Fibroblast of skin of right quadriceps (primary cell): ENCODE measurements at places on chromosomes 7 and 10.
A peak's percentile ranks its signal among the peaks of the same experiment; 100 is the strongest.

DNA sequence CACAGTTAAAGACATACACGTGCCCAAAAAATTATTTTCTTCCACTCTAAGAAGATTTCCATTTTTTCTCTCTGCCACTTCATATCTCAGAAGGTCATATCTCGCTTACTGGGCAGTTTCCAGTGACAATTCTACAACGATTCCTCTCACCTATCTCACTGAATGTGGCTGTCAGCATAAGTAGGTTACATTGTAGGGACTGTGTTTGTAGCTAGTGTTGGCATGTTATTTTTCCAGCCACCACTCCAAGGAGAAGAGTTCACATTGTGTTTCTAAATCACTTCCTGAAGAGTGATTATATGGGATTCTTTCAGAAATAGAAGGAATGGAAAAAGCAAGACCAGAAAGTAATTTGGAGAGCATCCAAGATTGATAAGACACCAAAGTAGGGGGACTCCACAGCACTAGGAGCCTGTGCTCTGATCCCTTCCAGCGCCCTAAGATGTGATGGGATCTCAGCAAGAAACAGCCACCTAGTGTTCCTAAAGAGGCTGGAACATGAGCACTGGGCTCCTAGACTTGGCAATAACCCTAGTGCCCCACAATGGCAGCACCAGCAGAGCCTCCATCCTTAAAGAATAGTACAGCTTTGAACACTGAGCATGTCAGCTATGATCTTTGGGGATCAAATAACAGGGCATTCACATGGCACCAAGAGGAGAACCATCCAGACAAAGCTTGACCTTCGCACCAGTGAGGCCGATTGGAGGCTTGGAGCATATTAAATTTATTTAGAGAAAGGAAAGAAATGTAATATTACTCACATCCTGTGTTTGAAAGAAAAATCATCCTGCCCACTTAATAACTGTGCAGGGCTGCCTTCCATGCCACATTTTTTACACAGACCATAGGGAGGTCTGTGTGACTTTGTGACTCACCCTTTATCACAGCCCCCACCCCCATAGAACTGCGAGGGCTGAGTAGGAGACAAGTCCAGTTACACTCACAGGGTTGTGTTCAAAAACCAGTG, 51.8 kb downstream of the CAV1 start:
- DNase-seq = peak; percentile 98

DNA sequence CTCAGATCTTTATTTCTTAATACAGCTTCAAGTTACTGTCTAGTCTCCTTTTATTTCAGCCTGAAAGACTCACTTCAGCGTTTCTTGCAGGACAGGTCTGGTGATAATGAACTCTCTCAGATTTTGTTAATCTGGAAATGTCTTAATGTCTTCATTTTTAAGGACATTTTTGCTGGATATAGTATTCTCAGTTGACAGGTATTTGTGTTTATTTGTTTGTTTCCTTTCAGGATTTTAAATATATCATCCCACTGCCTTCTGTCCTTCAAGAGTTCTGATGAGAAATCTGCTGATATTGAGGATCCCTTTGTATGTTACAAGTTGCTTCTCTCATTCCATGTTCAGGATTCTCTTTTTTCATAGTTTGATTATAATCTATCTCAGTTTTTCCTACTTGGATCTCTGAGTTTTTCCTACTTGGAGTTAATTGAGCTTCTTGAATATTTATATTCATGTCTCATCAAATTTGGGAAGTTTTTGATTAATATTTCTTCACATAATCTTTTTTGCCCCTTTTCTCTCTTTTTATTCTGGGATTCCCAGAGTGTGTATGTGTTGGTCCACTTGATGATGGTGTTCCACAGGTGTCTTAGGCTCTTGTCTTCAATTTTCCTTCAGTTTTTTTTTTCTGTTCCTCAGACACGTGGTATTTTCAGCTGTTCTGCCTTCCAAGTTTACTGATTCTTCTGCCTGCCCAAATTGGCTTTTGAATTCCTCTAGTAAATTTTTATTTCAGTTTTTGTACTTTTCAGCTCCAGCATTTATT, 49.9 kb downstream of the PTEN start:
- DNase-seq = no peak

- DNase-seq = no peak
Observed at GRCh38 chr7:3705258-3705657, 404.2 kb downstream of the SDK1 start.

- peak; percentile 90 for DNase-seq
Observed at GRCh38 chr7:151038951-151039849, 9.1 kb upstream of the ASIC3 start.

DNA sequence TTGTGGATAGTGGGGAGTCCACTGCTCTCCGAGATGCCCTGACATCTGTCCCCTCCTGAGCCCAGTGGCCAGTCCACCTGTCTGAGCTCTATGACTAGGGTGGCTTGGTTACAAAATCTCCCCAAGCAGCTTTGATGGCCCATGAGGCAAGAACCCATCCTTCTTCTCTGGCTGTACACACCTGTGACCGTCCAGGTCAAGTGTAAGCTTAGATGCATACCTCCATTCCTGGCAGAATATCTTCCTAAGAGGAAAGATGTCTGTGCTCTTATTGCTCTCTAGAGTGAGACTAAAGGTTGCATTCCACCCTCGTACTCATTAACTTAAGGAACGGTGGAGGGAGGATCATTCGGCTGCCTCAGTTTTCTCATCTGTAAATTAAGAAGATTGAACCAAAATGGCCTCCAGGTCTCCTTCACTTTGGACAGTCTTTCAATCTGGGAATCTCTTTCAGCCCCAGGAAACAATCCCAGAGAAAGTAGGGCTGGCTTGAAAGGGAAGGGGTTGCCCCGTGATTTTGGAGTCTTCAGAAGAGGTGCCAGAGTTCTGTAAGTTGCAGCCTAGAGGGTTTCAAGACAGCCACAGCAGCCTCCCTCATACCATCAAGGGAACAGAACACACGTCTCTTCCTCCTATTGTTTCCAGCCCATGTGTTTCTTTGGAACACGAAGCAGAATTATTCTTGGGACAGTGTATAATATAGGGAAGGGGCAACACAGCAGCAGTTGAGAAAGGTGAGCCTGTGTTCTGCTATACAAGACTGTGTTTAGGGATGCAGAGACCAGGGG, 5.5 kb downstream of the HOXA4 start:
- no peak for DNase-seq

DNA sequence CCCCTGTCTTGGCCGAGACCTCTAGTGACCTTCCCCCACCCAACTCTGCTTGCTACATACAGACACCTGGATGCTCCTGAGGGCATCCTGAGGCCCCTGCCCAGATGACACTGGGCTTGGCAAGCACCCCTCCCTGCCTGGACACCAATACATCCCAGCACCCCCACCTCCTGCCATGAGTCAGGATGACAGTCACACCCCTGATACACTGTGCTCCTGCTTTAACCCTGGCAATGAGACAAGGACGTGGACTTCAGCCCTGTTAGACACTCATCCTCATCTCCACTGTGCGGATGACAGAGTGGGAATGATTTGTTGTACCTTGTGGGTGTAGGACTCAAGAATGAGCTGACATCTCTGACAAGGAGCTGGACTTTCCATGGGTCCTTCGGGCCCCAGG, 186.3 kb upstream of the ADCY1 start:
- no peak for DNase-seq

- no peak for DNase-seq
Observed at GRCh38 chr10:29681676-29682448, 47.1 kb upstream of the SVIL start.

DNA sequence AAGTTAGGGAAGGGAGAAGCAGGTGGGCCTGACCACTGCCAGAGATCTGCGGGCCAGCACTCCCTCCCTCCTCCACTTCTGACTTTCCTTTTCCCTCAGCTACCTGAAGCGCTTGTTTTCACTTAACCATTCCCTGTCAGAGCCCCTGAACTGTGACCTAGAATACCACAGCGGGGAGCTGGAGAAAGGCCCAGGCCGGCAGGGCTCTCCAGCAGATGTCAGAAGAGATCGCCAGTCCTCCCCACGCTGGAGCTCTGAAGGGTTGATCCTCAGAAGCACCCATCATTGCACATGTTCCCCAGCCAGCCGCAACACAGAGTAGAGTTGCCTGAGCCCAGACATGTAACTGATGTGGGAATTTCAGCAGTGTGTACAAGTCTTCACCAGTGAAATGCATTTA, 44.4 kb upstream of the GAD2 start:
- DNase-seq = no peak

- DNase-seq = peak; percentile 11
Observed at GRCh38 chr7:21616796-21617436, 74.1 kb downstream of the DNAH11 start.

DNA sequence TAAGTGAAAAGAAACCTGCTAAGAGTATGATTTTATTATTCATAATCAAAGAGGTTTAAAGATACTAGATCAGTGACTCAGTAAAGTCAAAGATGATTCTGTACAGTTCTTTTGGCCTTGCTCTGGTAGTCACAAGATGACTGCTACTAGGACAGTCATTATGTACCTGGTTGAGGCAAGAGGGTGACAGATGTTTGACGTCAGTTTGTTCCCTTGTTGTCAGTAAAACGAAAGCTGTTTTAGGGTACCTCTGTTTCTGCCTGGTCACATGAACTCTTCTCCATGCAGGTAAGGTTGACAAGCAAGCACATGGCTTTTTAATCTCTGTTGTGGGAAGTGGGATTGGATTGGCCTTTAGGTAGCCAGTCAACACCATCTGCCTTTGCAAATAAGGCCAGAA, 308.0 kb downstream of the EXOC4 start:
- DNase-seq = no peak

DNA sequence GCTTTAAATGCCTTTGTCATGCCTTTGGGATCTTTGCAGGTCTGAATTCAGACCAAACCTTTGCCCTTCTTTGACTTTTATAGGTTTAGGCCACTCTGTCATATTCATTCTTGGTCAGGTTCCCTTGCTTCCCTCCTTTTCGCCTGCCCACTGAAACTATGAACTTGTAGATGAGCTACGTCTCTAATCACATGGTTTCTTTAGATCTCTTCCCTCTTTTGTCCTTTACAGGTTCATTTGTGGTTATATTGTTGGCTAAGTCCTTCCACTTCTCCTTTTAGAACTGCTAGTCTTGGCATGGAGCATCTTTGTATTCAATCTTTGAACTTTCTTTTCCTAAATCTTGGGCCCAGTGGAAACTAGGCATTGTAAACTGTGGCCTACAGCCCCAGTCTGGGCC, 104.0 kb upstream of the ZEB1 start:
- no peak for DNase-seq

- DNase-seq = no peak
Observed at GRCh38 chr10:71476228-71477011, 79.7 kb downstream of the CDH23 start.

GRCh38 chr10:113583571-113583970, 30.7 kb downstream of the HABP2 start:
- no peak for DNase-seq

- no peak for DNase-seq
Observed at GRCh38 chr10:89085153-89085552, 94.6 kb downstream of the FAS start.

DNA sequence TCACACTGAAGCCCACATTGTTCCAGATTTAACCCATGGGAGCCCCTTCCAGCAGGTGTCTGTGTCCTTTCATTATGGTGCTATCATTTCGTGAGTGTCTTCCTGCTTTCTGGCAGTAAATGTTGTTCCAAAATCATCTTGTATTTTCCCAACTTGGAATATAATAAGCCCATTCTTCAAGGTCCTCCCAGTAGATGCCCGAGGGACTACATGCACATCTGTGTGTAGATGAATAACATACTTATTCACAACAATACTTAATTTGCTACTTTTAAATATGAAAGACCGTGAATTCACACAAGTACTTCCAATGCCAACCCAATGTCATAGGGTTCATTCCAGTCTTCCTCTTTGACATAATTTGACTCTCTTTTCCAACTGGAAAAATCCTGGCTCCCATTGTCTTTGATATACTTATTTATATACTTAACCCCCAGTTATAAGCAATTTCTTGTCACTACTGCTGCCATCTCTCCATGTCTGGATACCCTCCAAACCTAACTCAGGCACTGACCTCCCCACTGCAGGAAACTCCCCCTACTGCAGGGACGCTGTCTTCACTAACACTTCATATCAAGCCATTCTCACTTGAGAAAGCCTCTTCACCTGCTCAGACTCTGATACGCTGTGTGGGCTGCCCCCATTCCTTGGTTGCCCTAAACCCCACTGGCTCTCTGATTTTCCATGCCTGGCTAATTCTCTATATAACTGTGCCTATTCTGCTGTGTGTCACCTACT, 1119.2 kb downstream of the CNTNAP2 start:
- no peak for DNase-seq

GRCh38 chr7:110718503-110719205, 372.3 kb upstream of the LRRN3 start:
- DNase-seq = no peak

DNA sequence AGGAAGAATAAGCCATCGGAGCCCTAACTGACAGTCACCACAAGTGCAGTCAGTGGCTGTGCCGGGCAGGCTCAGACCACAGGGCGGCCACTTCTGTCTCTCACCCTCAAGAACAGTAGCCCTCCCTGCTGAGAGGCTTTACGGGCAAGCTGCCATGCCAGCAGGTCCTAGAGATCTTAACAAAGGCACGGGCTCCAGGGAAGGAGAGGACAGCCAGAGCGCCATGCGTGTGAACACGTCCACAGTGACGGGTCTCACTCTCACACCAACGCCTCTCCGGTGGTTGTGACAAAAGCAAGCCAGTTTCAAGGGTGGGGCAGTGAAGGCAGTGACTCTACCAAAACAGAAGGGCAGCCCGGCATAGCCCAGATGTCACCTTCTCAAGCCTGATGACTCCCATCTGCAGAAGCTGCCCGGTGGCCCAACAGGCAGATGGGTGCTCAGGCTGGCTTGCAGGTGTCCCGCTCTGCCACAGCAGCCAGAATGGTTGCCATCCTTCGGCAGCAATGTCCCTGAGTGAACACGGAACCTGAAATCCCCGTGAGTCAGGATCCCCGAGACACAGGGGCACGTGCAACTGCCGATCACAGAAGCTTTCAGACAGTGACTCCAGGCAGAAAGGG, 102.0 kb downstream of the FAM53B start:
- DNase-seq = no peak

GRCh38 chr10:128071417-128071782, 54.8 kb downstream of the MKI67 start:
- DNase-seq = no peak

- DNase-seq = peak; percentile 94
Observed at GRCh38 chr10:103645141-103646054, 151.9 kb downstream of the NEURL1 start.

DNA sequence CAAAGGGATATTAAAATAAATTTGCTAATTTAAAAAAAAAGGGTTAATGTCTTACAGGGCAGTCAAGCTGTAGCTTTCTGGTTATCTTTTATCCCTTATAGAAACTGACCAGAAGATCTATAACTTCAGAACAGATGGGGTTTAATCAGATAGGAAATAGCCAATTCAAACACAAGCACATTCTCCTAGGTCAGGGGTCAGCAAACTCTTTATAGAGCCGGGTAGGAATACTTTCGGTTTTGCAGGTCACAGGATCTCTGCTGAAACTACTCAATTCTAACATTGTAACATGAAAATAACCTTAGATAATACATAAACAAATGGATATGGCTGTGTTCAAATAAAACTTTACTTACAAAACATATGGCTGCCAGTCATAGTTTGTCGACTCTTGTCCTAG, 479.8 kb downstream of the ADRA2A start:
- DNase-seq = no peak

GRCh38 chr7:27147199-27148030, at the start of gene HOXA6:
TSS of gene HOXA6 (minus strand) at chr7:27147774. CDS start at chr7:27147749, 25 bp downstream.
- peak; percentile 45 for DNase-seq

GRCh38 chr10:115826396-115826795, 446.6 kb downstream of the GFRA1 start:
- no peak for DNase-seq
